ENCODE measurements at places on chromosomes 6 and 20.

DNA sequence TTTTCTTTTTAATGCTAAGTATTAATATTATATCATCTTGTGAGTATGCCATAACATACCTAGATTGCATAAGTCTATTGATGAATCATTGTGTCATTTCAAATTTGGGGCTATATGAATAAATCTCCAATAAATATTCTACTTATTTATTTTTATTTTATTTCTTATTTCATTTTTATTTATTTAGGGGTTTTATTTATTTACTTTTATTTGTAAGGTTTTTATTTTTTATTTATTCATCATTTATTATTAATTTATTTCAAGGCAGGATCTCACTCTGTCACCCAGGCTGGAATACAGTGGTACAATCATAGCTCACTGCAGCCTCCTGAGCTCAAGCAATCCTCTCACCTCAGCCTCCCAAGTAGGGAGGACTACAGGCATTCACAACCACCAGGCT, 36.3 kb downstream of the BMP5 start:
- no peak for DNase-seq

- DNase-seq, result no peak
Measured at GRCh38 chr6:85405853-85406198, 44.1 kb upstream of the NT5E start.

GRCh38 chr6:87932361-87932760, 115.3 kb upstream of the SPACA1 start:
- DNase-seq, result no peak

GRCh38 chr20:23005776-23006175, 29.3 kb upstream of the SSTR4 start:
- no peak for DNase-seq

GRCh38 chr6:7811441-7811840, 85.5 kb downstream of the BMP6 start:
- DNase-seq, result no peak
